Stimulated activated CD8-positive, alpha-beta memory T cell treated with anti-CD3 and anti-CD28 coated beads, Interleukin-4, amount 100 ng/mL, for 4 hours (primary cell): ENCODE measurements at places on chromosomes 12 and 14.

DNA sequence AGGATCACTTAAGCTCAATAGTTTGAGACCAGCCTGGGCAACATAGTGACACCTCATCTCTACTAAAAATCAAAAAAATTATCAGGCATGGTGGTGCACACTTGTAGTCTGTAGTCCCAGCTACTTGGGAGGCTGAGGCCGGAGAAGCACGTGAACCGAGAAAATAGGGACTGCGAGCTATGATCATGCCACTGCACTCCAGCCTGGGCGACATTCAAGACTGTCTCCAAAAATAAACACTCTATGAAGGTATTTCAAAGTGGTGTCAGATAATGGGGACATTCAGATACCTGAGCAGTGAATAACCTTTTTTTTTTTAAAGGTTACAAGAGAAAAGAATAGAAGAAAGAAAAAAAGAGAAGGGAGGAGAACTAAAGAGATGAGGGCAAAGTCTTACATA lies 98.1 kb downstream of the MED13L start:
- no peak for DNase-seq

GRCh38 chr12:68766646-68767045 lies 20.7 kb downstream of the SLC35E3 start:
- no peak for DNase-seq

GRCh38 chr14:69204753-69205152 lies 13.5 kb downstream of the EXD2 start:
- no peak for DNase-seq

DNA sequence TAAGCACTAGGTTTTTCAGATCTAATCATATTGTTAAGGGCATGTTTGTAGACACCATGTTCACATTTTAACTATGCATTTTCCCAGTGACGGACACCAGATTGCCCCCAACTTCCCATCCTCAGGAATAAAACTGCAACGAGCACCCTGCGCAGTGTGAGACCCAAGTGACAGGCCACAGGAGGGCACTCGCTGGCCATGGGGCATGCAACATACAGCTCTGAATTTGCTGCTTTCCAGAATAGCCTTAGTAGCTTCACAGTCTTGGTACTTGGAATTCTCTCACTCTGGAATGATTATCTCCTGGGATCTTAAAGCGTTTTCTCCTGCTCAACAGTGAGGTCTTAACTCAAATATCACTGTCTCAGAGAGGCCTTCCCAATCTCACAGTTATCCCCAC lies 972 bp upstream of the DDX47 start:
- DNase-seq, result no peak

DNA sequence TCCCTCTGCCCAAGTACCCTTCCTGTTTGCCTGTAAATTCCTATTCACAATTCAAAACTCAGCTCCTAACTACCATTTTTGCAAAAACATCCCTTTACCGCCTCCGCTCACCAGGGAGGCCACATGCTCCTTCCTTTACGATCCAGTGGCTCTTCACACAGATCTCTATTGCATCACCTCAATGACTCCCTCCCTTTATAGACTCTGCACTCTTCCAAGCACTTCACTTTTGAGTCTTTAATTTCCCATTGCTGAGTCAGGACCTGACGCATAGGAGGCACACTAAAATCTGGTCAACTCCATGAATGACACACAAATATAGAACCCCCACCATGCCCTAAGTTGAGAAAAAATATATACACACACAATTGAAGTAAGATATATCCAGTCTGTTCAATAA lies 45.9 kb downstream of the PPP1R13B start:
- no peak for DNase-seq

DNA sequence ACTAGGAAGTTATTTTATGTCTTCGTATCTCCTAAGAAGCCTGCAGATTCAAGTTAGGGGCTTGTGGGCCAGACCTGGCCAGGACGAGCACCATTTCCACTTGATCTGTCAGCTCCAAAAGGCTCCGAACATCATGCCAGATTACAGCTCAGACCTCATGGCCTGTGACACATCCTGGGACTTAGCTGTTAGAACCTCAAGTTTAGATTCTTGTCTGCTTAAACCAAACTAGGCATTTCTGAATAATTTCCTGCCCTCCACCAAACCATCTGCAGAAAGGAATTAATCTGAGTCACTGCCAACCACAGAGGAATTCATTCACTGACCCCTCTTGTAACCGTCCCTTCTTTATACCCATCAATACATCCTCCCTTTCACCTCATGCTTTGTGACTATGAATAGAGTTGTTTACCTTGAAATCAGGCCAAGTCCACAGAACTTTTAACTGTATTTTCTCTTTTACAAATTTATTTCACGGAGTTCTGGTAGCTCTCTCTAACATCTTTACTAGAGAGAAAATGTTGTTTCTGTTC lies 120.3 kb downstream of the FBXL14 start:
- DNase-seq, result no peak

- DNase-seq, result no peak
Observed at GRCh38 chr12:34397591-34398365, 375.5 kb downstream of the ALG10 start.

DNA sequence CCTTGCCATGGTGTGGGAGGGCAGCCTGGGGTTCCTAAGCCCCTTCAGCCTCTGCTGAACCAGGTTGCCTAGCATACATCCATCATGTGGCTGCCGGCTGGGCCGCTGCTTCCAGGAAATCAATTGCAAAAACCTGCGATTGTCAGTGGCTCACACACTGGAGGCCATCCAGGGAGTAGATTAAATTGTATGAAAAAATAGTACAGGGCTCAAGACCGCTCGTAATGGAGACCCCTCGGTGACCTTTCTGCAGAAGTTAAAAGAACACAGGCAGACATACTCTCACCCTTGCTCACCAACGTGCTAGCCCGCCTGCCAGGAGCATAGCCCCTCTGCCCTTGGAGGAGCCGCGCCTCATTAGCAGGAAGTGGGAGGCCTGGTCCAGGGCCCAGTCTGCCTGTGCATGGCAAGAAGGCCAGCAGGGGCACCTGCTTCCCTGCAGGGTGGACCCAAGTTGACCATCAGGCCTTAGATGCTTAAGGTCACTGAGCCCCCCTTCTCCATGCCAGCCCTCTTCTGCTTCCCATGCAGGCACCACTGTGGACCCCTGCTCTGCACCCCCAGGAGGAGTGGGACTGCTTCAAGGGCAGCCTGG lies 31.4 kb upstream of the CIPC start:
- DNase-seq, result no peak

GRCh38 chr14:67837011-67837624 lies 17.5 kb downstream of the RAD51B start:
- no peak for DNase-seq

GRCh38 chr12:16523951-16524331 lies 82.0 kb downstream of the LMO3 start:
- DNase-seq, result no peak

GRCh38 chr12:49068879-49069506 lies 786 bp downstream of the RHEBL1 start:
- no peak for DNase-seq

DNA sequence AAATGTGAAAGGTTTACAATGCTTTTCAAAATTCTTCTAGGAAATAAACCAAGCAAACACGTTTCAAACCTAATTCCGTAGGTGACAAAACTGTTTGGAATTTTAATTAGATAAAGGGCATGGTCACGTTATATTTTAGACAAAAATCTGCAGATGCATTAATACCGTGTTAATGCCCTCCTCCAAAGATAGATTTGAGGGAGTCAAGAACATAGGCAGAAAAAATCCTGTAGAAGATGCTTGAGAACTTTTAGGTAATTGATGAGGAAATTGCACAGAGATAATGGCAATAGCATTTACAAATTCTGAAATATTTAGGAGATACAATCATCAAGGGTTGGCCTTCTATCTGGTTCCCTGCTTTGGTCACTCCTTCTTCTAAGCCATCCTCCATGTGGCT lies 212.6 kb downstream of the TMTC3 start:
- no peak for DNase-seq

GRCh38 chr14:50860478-50861086 lies 11.3 kb upstream of the ABHD12B start:
- peak; percentile 93 for DNase-seq

DNA sequence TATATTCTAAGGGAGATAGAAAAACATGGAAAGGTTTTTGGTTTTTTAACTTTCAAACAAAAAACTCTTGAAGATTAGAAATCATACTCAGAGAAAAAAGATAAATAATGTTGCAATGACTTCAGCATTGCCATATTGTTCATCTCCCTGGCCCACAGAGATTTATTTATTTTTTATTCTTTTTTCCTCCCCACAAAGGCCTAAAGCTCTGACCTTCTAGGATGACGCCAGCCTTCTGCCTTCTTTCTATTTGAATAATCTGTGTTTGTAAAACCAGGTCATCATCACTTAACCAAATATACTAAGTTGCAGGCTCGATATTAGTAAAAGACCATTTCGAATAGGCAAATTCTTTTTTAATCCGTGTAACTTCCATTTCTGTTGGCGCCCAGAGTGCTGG lies 4.4 kb upstream of the DCP1B start:
- DNase-seq, result no peak

DNA sequence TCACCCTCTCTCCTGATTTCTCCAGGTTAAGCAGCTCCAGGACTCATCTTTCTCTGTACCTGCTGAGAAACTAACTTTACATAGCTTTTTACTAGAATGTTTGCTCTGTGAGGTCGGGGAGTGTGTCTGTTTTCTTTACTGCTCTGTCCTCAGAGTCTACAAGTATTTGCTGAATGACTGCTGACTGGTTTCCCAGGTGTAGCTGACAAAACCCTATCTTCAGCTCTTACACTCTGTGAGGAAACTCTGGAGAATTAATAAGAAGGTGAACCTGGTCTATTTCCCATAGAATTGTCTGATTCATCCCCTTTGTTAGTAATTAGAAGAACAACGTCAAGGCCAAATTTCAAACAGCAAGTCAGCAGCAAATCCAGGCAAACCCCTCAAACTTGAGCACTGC lies 226.8 kb downstream of the ZFP36L1 start:
- no peak for DNase-seq

DNA sequence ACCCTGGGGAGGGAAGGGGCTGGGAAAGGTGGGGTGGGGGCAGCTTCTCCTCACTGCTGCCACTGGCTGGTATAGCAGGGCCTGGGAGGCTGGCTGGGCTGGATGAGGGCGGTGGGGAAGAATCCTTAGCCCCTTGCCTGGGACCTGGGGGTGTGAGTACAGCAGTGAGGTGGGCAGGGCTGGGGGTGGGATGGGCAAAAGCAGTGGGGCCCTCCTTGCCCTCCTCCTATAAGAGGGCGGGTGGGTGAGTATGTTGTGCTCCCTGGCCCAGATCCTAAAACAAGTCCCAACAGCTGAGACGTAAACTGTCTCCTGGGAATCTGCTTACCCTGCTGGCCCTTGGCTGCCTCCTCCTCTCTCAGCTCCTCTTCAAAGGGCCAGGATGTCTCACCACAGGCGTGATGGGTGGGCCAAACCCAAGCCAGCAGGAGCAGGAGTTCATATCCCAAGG lies 2.2 kb downstream of the NCKAP5L start:
- DNase-seq, result no peak

GRCh38 chr12:53530920-53531319 lies 23.6 kb upstream of the NPFF start:
- no peak for DNase-seq

DNA sequence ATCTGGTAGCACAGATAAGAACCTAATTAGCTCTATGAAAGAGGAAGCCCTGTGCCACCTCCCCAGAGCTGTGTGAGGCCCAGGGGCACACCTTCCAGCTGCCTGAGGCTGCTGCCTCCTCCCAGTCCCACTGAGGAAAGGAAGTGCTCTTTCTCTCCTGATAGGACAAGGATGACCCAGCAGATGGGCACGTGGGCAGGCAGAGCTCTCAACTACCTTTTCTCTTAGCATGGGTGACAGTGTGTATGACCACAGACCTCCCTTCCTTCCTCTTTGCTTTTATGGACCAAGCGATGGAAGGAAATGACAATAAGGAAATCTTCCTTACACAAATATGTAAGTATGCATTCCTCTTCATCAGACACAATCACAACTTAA lies 127.6 kb upstream of the AMIGO2 start:
- DNase-seq, result no peak

- DNase-seq, result no peak
Observed at GRCh38 chr12:120417917-120418580, 19.9 kb upstream of the COX6A1 start.

DNA sequence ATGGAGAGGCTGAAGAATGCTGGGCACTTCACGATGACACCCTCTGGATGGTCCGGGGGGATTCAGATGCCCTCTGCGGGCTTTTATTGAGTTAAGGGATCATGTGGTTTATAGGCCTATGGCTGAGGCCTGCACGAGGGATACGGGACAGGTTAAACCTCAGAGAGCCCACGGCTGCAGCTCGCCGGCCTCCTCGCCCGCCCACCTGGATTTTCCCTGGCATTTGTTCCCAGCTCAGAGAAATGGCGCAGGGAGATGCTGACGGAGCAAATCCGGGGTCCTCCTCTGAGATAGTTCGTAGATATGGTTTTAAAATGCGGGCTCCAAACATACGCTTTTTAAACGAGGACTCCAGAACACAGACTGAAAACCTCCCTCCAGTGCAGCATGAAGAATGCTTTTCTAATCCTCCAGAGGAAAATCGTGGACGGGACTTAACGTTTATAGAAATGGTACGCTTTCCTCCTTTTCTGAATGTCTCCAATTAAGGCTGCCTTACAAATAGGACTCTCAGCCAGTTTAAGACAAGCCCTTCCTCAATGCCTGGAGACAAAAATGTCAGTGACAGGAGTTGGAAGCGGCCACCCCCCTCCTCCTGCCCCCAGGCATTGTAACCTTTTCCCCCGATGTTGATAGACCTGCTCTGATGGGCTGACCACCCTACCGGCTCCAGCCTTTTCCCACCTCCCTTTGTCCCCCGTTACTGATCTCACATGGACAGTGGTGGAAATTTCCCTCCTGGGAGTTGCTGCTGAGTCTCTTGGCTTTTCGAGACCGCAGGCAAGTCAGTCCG lies 16.6 kb downstream of the CCND2 start:
- no peak for DNase-seq

DNA sequence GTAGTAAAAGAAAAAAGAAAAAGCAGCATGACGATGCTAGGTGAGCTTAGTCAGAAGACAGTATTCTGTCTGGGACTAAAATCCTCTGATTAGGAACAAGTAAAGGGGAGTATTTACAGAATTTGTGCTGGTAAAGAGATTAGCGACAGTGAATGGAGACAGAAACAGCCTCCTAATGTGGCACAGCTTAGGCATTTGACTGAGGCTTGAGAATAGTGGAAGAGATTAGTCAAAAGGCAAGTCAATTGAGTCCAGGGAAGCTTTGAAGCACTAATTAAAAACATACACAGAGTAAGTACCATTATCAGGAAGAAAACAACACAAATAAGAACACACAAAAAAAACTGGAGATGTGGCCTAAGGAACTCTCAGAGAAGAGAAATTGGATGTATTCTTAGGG lies 131.9 kb upstream of the CLEC14A start:
- DNase-seq, result no peak

GRCh38 chr14:100143523-100143922 lies 15.9 kb downstream of the DEGS2 start:
- no peak for DNase-seq

DNA sequence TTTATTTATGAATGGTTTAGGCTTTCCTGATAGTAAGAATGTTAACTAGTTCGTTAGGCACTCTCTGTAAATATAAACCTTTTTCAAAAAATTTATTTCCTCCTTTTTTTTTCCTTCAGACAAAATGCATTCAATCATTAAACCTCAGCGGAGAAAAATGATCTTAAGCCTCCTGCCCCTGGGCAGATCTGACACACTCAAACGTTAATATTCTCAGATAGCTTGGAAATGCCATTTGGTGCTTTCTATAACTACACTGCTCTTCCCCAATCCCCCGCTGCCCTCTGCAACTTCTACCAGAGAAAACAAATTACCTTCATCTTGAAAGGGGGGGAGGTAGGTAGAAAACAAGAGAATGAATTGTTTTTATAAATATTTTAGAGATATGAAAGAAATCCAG lies 521.2 kb downstream of the MED13L start:
- no peak for DNase-seq

- no peak for DNase-seq
Observed at GRCh38 chr12:78208092-78208491, 377.4 kb downstream of the NAV3 start.

GRCh38 chr12:5882511-5883190 lies 62.4 kb downstream of the ANO2 start:
- no peak for DNase-seq
